ENCODE measurements at places on chromosomes 12 and 14. TPM values are rescaled to one million over a fixed set of nuclear protein-coding genes. Genes with fewer than 3 reads are reported as not detected.

GRCh38 chr14:30921305-30921704 lies 46.9 kb downstream of the COCH start:
- no peak for DNase-seq

DNA sequence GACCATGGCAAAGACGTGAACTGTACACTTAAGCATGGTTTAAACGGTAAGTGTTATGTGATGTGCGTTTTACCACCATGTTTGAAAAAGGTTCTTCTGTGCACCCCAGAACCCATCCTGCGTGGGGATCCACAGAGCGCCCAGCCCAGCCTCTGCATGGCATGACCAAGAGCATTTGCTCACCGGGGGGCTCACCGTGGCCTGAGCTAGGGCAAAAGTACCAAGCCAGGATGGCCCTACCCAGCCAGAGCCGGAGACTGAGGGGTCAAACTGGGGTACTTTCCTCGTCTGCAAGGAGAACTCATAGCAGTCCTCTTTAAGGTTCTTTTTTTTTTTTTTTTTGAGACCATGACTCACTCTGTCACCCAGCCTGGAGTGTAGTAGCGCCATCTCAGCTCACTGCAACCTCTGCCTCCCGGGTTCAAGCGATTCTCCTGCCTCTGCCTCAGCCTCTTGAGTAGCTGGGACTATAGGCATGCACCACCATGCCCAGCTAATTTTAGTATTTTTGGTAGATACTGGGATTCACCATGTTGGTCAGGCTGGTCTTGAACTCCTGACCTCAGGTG lies 16.4 kb upstream of the ANKRD9 start:
- DNase-seq: no peak

DNA sequence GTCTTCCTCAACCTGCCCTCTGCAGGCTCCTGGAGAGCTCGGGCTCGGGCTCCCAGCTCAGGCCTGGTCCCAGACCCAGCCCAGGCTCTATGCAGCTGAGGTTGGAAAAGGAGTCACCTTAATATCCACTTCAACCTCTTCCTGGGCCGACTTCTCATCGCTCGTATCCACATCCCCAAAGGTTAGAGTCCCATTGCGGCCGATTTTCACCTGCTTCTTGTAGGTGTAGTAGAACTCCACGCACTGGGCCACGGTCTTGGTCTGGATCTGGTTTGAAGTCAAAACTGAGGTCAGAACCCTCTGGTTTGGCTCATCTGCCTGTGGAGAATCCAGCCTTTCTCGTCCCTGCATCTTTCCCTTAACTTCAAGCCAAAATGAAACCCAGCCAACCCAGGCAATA lies 8.4 kb upstream of the PNMA1 start:
- no peak for DNase-seq

DNA sequence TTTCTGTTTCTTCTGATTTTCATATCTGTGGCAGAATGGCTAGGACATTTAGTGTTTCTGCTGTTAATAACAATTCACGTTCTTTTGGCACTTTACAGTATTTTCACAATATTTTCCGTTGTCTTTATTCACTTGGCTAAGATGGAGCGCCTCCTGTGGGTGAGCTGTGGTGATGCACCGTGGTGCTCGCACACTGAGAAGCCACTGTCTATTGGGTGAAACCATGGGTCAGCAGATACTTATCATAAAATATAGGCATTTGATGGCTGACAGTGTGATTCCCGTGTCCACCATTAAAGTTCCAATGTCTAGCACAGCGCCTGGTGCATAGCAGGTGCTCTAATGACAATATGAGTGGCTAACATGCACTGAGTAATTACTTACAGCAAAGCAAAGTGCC lies 141.8 kb downstream of the VRK1 start:
- no peak for DNase-seq

DNA sequence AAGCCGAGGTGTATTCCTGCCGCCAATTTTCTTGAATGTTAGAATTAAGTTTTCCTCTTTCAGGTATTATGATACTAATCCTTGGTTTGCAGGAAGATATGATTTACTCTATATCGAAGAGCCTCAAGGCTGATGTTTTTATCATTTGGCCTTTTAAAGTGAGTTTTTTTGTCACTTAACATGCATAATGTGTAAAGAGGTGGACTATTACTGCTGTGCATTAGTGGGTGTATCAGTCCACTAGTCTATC lies 11.1 kb upstream of the TMPO start:
- DNase-seq: no peak

- DNase-seq: no peak
Observed at GRCh38 chr14:28780843-28781820, 14.5 kb downstream of the FOXG1 start.

Gene ASCL1
- 0.08 TPM for total RNA-seq

Gene ZNF705A
- not detected for total RNA-seq

DNA sequence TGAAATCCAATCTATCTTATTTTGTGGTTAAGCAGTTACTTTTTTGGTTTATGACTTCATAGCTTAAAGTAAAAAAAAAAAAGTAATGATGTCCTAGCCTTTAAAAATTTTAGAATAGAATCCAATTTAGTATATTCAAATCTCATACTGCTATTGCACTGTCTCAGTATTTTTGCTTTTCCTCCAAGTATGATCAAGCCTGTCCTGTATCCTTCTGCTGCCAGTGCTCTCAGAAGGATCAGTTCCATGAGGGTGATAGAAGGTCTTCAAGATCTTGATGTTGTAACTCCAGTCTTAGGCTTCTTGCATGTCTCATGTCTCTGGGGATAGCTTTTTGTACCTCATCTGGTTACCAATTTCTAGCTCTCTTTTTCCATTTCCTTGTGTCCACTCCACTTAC lies 324.2 kb upstream of the FAR2 start:
- DNase-seq: no peak

Gene OR4K17
- total RNA-seq: not detected

DNA sequence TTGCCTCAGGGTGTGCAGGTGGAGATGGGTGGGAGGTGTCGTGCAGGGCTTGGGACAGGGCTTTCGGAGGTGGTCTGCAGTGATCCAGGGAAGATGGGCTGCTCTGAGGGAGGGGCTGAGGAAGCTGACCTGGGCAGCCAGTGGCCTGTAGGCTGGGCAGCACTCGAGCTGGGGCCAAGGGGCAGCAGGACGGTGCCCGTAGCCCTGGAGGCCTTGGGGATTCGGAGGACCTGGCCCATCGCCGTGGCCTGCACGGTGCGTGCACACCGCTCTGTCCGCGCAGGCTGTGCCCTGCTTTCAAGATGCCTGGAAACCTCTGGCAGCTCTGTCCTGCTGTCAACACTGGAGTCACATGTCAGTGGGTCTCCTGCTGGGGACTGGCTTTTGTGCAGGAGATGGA lies 9.1 kb downstream of the PACS2 start:
- DNase-seq: no peak

Gene RASSF9
- total RNA-seq: not detected

DNA sequence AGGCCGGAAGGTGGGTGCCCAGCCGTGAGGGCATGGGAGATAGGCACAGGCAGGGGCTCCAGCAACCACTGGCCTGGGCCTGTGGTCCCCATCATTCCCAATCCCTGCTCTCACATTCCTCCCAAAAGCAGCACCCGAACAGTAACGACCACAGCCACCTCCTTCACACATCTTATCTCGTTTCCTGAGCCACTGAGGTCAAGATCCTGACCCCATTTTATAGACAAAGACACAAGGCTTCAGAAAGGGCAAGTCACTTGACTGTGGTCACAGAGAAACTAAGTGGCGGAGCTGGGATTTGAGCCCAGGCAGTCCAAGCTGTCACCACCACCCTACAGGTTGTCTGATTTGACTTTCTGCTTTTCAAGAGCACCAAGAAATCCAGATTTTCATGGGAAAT lies 38.9 kb downstream of the DTX1 start:
- DNase-seq: no peak

Data from activated T-helper 1 cell treated with anti-CD3 and anti-CD28 coated beads, Interleukin-12 subunit alpha, Interleukin-12 subunit beta, Interleukin-2, Interleukin-4 antibody, amounts not matched to agents 30 ng/mL and 10 ng/mL and 1 ng/mL, durations not matched to agents 14 hours and 24 hours and 36 hours (primary cell).